OCI-M1 (cell line): ENCODE measurements at places on chromosomes 1 and 21.

DNA sequence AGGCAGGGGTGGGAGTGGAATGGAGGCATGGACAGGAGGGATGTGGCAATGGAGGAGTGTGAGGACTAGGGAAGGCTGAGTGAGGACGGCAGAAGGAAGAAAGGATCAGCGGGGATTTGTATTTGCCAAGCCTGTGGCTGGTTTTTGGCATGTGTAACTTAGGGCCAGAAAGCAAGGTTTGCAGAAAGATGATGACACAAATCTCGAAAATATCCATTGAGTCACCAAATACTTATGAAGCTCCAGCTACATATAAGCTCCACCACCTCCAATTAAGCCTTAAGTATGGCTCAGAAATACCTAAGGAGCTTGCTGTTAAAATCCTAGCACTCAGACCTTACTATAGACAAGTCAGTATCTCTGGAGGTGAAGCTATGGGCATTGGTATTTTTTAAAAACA lies 90.1 kb downstream of the OMA1 start:
- DNase-seq, result no peak

GRCh38 chr1:54498383-54499096 lies 49.5 kb upstream of the ACOT11 start:
- DNase-seq, result no peak

DNA sequence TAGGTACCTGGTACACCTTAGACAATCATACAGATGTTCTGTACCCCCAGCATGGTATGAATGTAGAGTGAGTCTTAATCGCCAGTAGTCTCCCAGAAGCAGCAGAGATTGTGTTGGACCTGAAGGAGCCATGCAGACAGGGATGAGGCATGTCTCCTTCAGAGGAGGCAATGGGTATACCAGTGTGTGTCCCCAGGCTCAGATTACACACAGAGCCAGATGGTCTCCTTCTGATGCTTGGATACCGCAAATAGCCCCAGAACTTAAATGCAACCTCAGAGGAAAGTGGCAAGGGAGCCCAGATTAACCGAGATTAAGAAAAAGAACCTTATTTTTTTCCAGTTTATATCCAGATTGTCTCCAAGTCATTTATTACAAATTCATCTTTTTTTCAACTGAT lies 96.8 kb upstream of the C21orf91 start:
- DNase-seq, result no peak

DNA sequence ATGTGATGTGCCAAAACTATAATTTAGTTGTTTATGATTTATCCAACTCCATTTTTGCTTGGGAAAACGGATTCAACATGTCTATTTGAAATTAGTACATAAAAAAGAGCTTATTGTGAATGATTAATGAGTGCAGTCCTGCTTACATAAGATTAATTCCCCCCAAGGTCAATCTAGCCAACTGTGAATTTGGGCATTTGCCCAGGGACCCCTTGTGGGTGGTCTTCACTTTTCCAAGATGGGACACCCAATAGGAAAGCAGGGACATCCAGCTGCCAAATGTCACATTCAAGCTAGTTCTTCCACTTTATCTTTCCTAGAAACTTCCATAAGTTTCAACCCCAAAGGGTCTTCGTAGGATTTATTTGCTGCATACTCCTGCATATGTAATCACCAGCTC lies 362.4 kb upstream of the PKN2 start:
- DNase-seq, result no peak

- DNase-seq, result no peak
Measured at GRCh38 chr1:116314305-116314919, 58.6 kb upstream of the ATP1A1 start.

- no peak for DNase-seq
Measured at GRCh38 chr1:20578062-20578461, 10.8 kb upstream of the CDA start.

GRCh38 chr1:227396539-227397353 lies 78.5 kb upstream of the CDC42BPA start:
- DNase-seq, result peak; percentile 99

DNA sequence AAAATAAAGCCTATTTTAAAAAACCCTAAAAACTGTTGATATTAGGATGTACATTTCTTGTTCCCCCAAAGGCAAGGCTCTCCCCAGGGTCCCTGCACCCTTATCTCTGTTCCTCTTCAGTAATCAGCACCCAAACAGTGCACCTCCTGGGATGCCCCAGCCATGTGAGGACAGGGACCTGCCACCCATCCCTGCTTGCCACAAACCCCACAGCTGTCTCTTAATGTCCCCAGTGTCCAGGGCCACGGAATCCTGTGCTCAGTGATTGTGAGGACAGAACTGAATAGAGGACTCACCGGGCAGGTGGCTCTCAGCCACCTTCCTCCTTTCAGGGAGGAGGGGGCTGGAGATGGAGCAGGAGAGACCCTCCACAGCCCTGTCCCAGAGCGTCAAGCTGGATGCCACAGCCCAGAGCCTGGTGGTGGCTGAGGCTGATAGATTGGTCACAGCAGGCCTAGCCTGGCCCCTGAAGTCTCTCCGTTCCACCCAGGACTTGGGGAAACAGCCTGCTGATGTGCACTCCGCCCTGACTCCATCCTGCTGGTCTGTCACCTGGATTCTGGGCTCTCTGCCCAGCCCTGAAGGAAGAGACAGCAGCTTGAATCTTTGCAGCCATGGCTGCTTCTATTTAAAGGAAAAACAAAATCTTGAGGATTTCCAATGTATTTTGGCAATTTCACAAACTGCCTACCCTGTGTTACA lies 23.1 kb downstream of the RNF187 start:
- DNase-seq, result no peak

- DNase-seq, result peak; percentile 81
Measured at GRCh38 chr1:100440075-100440809, 87.9 kb downstream of the CDC14A start.

DNA sequence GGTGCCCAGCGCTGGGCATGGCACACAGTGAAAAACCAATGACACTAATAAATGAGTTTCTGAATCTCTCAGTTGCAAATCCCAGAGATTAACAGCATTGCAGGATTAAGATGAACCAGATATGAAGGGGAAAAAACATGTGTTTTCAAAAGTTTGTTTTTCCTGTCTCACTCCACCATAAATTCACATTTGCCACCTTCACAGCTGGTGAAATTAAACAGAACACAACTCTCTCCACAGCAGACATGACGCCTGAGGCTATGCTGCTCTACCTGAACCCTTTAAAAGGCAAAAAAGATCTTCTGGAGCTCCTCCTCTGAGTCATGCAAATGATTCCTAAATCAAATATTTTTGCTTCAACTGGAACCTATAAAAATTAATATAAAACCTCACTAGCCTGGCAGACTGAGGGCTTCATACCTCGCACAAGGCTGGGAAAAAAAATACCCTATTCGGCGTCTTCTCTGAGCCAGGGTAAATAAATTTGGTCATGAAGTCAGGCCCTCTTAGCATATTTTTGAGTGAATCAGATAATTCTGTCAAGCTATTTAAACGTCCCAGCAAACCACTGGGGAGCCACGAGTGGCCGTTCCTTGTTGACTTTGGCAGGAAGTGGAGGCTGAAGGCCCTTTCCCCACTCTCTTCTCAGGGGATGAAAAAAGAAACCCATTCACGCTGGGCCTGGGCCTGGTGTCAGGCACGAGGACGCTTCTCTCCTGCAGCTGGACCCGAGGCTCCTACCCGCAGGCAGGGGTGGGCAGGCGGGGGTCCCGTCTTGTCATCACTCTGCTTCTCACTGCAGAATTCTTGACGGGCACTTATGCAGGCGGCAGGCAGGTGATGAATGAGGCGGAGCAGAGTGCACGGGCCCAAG lies 53.0 kb downstream of the DMRTB1 start:
- no peak for DNase-seq

- no peak for DNase-seq
Measured at GRCh38 chr1:53060579-53060978, 1.4 kb upstream of the PODN start.

DNA sequence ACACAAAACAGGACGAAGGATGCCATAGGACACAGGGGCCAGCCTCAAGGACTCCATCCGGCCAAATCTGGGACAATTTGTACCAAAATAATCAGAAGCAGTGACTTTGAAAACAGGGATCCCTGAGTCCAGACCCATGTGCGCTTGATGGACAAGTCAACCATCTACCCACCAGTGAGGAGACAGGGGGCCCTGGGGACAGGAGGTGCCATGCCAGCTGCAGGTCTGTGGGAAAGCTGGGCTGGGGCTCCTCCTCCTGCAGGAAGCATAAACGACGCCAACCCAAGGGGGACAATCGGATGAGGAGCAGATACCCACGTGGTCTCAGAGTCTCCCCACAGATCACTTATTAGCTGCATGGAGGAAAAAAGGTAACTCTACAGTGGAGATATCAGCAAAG lies 50.6 kb downstream of the NPHP4 start:
- no peak for DNase-seq

- DNase-seq, result no peak
Measured at GRCh38 chr1:210298296-210298695, 30.4 kb upstream of the HHAT start.

- peak; percentile 82 for DNase-seq
Measured at GRCh38 chr1:28246427-28246832, 10.5 kb downstream of the ATP5IF1 start.

DNA sequence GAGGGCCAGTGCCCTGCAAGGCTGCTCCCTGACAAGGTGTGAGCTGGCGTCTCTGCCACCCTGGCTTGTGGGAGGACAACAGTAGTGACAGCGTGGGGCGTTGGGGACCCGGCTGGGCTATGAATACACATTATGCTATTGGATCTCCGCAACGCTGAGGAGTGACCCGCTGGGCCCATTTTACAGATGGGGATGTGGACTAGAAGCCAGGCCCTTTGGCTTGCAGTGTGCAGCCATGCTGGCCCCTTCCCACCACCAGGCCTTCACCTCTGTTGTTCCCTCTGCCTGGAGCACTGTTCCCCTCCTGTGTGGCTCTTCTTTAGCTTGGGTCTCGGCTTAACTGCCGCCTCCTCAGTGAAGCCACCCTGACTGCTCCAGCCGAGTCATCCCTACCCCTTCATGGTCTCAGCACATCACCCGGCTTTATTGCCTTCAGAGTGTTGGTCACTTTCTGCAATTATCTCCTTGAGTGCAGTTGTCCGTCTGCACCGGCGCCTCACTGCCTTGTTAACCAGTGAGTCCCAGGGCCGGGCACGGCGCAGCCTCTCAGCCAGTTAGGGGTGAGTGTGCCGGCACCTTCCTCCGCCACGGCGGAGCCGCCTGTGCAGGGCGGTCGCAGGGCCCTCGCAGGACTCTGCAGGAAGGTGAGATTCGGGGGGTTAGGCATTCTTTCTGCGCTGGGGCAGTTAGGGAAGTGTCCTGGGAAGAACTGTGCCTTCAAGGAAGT lies 84.4 kb upstream of the ACTL8 start:
- no peak for DNase-seq

- DNase-seq, result no peak
Measured at GRCh38 chr1:203408486-203409481, 57.9 kb upstream of the FMOD start.

- DNase-seq, result no peak
Measured at GRCh38 chr1:156462954-156463795, 37.4 kb downstream of the MEF2D start.

- peak; percentile 90 for DNase-seq
Measured at GRCh38 chr21:37079211-37079824, 6.3 kb downstream of the TTC3 start.

DNA sequence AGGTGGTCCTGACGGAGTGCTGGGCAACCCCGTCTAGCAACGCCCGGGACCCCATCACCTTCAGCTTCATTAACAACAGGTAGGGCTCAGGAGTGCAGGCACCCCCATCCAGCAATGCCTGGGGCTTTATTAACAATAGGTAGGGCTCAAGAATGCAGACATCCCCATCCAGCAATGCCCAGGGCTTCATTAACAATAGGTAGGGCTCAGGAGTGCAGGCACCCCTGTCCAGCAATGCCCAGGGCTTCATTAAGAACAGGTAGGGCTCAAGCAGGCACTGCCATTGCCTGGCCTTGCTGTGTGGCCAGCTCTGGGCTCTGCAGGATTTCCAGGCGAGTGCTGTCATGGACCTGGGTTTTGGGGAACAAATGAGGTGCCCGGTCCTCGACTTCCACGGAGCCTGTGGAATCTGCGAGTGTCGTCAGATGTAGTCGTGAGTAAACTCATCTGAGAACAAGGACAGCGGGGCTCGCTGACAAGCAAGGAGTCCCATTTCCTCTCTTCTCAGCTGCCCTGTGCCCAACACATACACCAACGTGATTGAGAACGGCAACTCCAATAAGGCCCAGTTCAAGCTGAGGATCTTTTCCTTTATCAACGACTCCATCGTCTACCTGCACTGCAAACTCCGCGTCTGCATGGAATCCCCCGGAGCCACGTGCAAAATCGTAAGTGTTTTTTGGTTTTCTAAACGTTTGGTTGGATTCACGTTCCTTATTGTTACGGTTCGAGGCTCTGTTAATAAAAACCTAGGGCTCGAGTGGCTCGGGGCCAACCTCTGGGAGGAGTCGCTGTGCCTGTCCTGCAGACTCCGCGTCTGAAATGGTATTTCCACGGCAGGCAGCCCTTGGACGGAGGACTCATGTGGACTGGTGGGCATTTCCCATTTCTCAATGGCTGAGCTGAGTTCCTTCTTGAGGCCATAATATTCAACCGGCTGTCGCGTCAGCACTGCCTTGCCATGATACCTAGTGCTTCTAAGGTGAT lies 56.3 kb downstream of the UMODL1 start:
- DNase-seq, result no peak

GRCh38 chr1:97163591-97164275 lies 442.1 kb downstream of the PTBP2 start:
- no peak for DNase-seq

GRCh38 chr1:2288816-2289536 lies 60.9 kb downstream of the SKI start:
- DNase-seq, result no peak

DNA sequence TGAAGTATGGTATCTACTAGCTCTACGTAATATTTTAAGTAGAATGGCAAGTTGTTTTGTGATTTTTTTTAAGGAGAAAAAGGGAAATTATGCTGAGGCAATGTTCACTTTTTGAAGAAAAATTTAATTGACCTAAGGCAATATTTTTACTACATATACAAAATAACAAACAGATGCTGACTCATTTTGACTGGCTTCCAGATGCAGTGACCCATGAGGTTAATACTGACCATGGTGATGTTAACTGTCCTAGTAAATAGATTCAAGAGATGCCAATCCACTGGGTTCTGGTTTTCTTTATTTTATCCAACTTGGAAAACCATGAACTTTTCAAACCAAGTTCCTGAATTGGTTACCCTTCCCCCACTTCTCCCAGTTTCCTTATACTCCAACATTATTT lies 154.9 kb downstream of the CRB1 start:
- no peak for DNase-seq

DNA sequence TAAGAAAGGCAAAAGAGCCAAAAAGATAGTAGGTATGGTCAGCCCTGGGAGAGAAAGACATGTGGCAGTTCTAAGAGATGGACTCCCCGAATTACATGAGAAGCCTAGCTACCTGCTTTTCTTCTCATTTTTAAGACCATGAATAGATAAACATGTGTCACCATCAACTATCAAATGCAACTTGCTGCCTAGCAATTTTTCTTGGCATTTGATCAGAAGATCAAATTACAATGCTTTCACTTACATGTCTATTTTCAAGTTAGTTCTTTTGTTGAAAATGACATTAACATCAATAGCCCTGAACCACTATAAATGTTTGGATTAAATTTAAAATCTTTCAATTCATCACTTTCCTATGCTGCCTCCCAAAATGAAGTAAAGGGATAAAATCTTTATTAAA lies 212.3 kb downstream of the HHIPL2 start:
- no peak for DNase-seq
